Fibroblast of skin of back (primary cell): ENCODE measurements at places on chromosomes 6 and 20.

GRCh38 chr6:6858533-6858982 lies 249.2 kb upstream of the RREB1 start:
- no peak for DNase-seq

DNA sequence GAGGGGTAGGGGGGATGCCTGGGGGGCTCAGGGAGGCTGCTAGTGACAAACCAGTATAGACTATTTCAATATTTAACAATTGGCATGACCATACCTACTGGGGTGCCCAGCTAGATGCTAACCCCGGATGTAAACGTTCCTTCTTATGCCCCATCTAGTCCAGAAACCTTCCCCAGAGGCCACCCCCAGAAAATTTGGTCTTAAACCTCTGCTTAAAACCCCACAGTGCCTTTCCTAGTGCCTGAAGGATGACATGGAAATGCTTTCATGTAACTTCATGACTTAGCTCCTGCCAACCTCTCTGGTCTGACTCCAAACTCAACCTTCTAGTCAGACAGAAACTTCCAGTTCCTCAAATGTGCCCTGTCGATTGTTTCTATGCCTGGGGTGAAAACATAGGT lies 52.0 kb downstream of the JPH2 start:
- DNase-seq = no peak

- no peak for DNase-seq
Observed at GRCh38 chr6:98634569-98634968, 199.8 kb upstream of the POU3F2 start.

DNA sequence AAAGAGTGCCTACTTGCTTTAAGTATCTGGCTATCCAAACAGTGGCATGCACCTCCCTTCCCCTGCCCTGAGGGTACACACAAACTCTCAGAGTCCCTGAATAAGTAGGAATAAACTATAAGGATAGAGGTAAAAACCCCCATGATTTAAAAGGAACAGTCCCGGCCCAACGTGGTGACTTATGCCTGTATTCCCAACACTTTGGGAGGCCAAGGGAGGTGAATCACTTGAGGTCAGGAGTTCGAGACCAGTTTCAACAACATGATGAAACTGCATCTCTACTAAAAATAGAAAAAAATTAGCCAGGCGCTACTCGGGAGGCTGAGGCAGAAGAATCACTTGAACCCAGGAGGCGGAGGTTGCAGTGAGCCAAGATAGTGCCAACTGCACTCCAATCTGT lies 22.2 kb downstream of the SAMHD1 start:
- peak; percentile 62 for DNase-seq

GRCh38 chr20:46757754-46758678 lies 48.6 kb downstream of the SLC2A10 start:
- peak; percentile 55 for DNase-seq

DNA sequence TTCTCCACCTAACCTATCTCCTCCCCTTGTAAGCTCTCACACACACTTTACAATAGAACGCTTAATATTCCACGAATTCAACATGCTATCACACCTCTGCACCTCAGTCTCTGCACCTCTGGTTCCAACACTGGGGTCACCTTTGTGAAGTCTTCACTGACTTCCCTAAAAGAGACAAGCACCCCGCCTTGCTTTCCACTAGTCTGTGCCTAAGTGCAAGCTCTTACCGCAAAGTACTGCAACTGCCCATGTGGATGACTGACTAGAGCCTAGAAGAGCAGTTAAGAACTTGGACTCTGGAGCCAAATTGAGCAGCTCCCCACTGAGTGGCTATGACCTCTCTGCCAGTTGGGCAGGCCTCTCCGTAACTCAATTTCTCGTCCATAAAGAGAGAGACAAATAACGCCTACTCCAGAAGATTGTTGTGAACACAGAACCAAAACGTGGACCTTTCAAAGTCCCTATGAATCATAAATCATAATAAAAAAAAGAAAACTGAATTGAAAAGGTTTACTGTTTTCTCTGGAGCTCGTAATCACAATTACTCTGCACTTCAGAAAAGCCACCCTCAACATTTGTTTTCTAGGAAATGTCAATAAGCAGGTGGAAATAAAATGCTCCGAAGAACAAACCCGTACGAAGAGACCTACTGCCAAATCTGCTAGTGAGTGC lies 1.2 kb downstream of the IFNGR1 start:
- DNase-seq = no peak

GRCh38 chr6:34423254-34423653 lies 2.6 kb downstream of the RPS10 start:
- DNase-seq = no peak

- DNase-seq = no peak
Observed at GRCh38 chr20:6100246-6100645, 22.6 kb downstream of the FERMT1 start.

GRCh38 chr6:4935975-4936680 lies 67.7 kb downstream of the RPP40 start:
- DNase-seq = no peak

GRCh38 chr6:32089082-32089828 lies 19.9 kb downstream of the TNXB start:
- DNase-seq = no peak

DNA sequence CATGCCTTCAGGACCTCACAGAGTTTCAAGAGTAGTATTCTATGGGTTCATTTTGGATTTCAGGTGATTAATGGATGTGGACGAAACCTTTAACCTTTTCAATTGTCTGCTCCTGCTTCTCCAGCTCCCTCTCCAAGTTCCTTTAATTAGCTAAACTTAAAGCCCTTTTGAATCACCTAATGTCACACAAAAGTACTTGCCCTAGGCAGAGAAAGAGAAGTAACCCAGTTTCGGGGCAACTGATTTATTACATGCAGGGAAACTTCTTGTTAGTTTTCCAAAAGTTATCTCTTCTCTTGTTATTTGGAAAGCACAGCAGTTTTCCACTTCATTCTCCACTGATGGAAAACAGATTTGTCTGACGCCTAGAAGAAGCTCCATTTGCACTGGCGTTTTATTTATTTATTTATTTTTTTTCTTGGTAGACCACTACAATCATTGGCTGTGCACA lies 407.7 kb upstream of the JARID2 start:
- DNase-seq = no peak

DNA sequence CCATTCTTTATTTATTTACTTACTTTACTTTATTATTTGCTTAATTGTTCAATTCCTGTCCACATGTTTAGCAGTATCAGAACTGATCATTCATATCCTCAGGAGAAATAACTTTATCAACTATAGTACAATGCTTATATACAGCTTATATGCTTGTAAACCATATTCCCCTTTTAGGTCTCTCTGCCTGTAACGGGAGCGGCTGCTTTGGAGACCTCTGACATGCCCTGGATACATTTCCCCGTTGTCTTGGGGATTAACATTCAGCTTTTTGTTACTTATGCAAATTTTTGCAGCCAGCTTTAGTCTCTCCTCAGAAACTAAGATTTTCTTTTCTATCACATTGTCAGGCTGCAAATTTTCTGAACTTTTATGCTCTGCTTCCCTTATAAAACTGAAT lies 17.6 kb upstream of the FUT9 start:
- no peak for DNase-seq

DNA sequence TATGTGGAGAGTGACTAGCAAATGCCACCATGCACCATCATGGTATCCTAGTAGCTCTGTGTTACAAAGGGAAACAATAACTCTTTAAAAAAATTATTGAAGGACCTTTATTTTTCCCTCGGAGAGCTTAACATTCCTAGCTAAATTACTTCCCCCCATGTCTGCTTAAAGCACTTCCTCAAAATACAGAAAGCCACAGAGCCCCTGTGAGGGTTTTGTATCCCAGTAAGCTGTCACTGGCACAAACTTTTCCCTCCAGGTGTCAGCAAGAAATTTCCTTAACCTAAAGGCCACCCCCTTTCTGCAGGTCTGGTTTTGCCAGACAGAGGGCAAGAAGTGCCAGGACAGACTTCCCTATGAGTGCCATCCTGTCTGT lies 340.0 kb upstream of the PRDM1 start:
- DNase-seq = no peak

DNA sequence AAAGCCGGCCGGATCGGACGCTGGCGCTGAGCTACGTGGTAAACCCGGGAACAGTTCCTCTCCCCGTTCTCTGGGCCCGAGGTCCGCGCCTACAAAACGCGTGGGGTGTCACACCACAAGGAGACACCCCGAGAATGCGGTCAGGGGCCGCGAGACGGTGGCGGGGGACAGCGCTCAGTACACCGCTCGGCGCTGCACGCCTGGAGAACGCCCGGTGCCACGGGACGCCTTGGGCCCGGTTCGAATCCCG lies 670 bp downstream of the NCOA5 start:
- no peak for DNase-seq

GRCh38 chr6:118893064-118893806 lies 717 bp upstream of the ASF1A start:
- peak; percentile 59 for DNase-seq

DNA sequence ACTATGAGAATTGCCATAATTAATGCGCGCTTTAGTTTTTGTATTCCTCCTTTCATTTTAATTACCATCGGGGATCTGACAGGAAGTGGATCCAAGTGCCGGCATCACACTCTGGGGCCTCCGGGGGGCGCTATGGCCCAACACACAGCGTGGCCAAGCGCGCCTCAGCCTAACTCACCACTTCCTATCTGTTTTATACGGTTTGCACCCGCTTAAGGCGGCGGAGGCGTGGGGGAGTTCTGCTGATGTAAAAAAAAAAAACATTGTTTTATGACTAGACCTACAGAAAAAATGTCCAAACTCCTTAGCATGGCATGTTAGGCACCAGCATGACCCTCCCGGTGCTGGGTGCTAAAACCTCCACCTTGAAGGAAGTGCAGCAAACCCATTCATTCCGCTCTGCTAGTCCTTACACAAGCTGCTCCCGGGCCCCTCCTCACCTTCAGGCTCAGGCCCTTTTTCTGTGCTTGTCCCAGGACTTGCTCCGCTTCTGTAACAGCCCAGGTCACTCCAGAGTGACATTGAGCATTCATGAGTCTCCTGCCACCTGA lies 4.5 kb upstream of the EBF4 start:
- DNase-seq = peak; percentile 54

- DNase-seq = peak; percentile 2
Observed at GRCh38 chr20:16397086-16397485, 176.2 kb downstream of the KIF16B start.

- DNase-seq = peak; percentile 69
Observed at GRCh38 chr6:45566882-45567281, 189.1 kb upstream of the SUPT3H start.

GRCh38 chr20:11076434-11077105 lies 402.8 kb upstream of the JAG1 start:
- no peak for DNase-seq
